ENCODE measurements at places on chromosomes 2 and 18.

DNA sequence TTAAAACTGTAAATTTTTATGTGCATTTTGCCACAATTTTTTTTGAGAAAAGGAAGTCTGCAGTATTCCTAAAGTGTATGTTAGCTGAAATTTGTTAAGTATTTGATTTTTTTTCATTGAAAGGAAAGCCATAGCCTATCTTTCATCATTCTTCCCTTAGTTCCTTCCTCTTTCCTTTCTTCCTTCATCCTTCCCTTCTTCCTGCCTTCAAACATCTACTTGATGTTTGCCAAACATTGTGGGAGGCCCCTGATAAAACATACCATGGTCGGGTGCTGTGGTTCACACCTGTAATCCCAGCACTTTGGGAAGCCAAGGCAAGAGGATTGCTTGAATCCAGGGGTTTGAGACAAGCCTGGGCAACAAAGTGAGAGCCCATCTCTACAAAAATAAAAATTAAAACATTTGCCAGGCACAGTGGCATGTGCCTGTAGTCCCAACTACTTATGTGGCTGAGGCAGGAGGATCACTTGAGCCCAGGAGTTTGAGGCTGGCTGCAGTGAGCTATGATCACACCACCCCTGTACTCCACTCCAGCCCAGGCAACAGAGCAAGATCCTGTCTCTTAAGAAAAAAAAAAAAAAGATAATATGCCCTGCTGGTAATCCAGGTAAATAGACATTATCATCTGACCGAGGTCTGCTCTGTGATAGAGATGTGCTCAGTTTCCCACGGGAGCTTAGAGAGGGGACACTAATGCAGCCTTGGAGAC, 278.4 kb upstream of the STON1 start:
- peaks cover 6% of the 10 kb centered on the region for H3K4me1 ChIP-seq
- H3K36me3 ChIP-seq = no peaks in the 10 kb centered on the region
- H3K4me3 ChIP-seq = no peak overlapping the region
- no peak for DNase-seq
- H3K27me3 ChIP-seq = no peaks in the 10 kb centered on the region

GRCh38 chr18:55552526-55553189, 35.3 kb downstream of the TCF4 start:
- H3K4me3 ChIP-seq = no peak overlapping the region
- H3K4me1 ChIP-seq = no peaks in the 10 kb centered on the region
- DNase-seq = no peak
- no peak overlapping the region for H3K27ac ChIP-seq
- H3K36me3 ChIP-seq = no peaks in the 10 kb centered on the region

DNA sequence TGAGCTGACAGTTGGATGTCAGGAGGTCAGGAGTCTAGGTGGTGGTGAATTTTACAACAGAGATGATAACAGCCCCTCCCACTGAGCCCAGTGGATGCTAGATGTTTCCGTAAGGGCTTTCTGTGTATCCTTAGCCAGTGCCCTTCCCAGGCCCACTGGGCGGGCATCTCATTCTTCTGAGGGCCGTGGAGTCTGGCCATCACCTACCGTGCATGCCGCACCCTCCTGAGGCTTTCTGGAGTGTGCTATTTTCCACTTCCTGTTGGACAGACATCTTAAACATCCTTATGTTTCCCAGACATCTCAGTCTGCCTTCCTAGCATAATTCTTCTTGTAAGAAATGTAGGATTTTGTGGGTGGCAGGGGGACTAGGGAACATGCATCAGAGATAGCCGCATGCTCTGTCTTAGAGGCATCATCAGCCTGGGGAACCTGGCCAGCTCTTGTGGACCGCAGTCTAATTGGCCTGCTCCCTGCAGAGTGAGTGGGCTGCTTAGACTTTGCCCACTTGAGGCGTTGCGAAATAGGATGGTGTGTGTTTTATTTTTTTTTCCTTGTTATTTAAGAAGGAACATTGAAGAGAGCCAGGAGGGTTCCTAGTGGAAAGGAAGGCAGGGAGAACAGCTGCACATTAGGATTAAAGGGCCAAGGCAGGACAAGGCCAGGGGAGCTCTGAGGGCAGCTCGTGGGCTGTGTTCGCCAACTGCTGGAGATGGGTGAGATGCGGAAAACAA, 135.8 kb downstream of the SH3RF3 start:
- no peak for DNase-seq
- H3K4me3 ChIP-seq = no peak overlapping the region
- H3K36me3 ChIP-seq = no peaks in the 10 kb centered on the region
- no peaks in the 10 kb centered on the region for H3K27me3 ChIP-seq
- no peak overlapping the region for H3K27ac ChIP-seq

DNA sequence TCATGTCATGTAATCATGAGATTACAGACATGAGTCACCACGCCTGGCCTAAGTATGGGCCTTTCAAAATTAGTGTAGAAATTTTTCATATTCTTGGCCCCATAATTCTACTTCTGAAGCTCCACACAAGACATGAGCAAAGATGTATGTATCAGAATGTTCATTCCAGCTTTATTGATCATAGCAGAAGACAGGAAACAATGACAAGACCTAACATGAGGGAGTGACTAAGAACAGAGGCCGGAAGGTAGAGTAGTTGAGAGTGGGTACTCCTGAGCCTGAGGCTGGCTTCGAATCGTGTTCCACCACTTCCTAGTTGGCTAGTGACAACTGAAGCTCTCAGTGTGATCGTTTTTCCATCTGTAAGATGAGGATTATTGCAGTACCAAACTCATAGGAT, 89.3 kb downstream of the ARMC9 start:
- H3K27ac ChIP-seq = no peak overlapping the region
- H3K4me3 ChIP-seq = no peak overlapping the region
- H3K4me1 ChIP-seq = no peaks in the 10 kb centered on the region
- no peaks in the 10 kb centered on the region for H3K36me3 ChIP-seq
- DNase-seq = no peak

DNA sequence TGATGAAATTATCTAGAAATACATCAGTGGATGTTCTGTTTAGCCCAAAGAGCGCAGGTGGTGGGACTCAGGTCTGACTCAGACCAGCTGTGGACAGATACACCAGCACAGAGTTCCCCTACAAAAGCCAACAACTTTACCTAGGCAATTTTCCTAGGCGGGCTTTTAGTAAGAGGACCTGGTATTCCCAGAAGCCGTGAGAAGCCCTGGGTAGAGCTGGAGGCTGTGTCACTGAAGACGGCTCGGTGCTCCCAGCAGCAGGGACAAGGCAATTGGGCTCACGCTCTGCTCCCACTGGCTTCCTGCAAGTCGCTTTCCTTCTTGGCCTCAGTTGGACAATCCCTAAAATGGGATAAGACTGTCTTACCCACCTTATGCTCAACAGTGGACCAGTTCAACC, 41.1 kb downstream of the TPO start:
- H3K36me3 ChIP-seq = no peaks in the 10 kb centered on the region
- H3K27ac ChIP-seq = no peak overlapping the region
- DNase-seq = no peak
- H3K27me3 ChIP-seq = no peaks in the 10 kb centered on the region
- no peaks in the 10 kb centered on the region for H3K4me1 ChIP-seq

DNA sequence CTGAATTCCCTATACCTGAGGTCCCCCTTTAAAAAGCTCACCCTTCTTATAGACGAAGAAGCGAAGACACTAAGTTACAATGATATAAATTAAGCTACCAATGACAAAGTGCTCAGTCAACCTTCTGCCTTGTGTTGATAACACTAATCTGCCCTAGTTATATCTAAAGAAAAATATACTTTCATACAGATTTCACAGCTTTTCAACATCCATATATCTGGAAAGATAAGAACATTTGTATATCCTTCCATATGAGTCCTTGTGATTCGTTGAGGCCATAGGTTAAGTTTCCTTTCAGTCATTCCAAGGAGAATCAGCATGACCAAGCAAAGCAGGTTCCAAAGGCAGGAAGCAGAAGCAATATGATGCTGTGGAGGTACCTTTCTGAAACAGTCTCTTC, 46.8 kb downstream of the XRCC5 start:
- H3K36me3 ChIP-seq = peaks cover 8% of the 10 kb centered on the region
- H3K4me3 ChIP-seq = no peak overlapping the region
- no peaks in the 10 kb centered on the region for H3K4me1 ChIP-seq
- no peaks in the 10 kb centered on the region for H3K27me3 ChIP-seq
- H3K27ac ChIP-seq = no peak overlapping the region

- H3K27me3 ChIP-seq = no peaks in the 10 kb centered on the region
- no peak overlapping the region for H3K4me3 ChIP-seq
- no peak overlapping the region for H3K27ac ChIP-seq
Measured at GRCh38 chr2:240235149-240235803, 94.8 kb upstream of the OTOS start.

GRCh38 chr2:23926290-23926749, 603 bp downstream of the ATAD2B start:
- H3K36me3 ChIP-seq = no peaks in the 10 kb centered on the region
- peaks cover 36% of the 10 kb centered on the region for H3K4me1 ChIP-seq
- H3K27ac ChIP-seq = peak overlapping the region; percentile 98
- peak overlapping the region; percentile 80 for H3K4me3 ChIP-seq
- DNase-seq = peak; percentile 43

DNA sequence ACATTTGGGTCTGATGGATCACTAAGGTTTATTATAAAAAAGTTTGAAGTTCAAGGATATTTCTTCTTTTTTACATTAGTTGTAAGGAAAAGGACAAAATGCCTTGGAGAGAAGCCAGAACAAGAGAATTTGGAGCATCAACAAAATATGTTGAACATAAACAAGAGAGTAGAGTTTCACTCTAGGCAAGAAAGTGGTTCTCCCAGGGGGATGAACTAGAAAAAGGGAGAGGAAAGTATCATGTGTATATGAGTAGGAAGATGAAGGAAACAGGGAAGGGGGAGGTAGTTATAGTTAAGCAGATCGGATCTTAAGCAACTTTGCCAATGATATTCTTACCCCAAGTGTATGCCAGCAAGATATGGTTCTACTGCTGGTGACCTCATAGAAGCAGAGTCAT, 63.8 kb upstream of the GALNT3 start:
- H3K27ac ChIP-seq = no peak overlapping the region
- no peaks in the 10 kb centered on the region for H3K36me3 ChIP-seq
- H3K4me3 ChIP-seq = no peak overlapping the region
- no peaks in the 10 kb centered on the region for H3K27me3 ChIP-seq

DNA sequence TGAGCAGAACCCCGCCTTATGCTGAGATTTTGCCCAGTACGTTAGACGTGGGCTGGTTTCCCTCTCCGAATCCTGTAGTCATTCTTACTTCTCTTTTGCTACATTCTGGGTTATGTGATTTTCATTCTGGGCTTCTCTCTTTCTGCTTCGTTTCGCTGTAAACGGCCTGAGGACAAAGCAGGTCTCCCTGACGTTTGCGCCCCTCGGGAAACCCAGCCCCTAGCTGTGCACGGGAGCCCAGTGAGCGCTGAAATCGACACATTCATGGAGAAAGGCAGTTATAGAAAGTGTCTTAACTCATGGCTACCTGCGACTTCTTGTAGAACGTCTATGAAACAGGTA, 22.7 kb upstream of the MC5R start:
- peaks cover 9% of the 10 kb centered on the region for H3K4me1 ChIP-seq
- no peak for DNase-seq
- H3K27me3 ChIP-seq = no peaks in the 10 kb centered on the region
- H3K4me3 ChIP-seq = no peak overlapping the region

DNA sequence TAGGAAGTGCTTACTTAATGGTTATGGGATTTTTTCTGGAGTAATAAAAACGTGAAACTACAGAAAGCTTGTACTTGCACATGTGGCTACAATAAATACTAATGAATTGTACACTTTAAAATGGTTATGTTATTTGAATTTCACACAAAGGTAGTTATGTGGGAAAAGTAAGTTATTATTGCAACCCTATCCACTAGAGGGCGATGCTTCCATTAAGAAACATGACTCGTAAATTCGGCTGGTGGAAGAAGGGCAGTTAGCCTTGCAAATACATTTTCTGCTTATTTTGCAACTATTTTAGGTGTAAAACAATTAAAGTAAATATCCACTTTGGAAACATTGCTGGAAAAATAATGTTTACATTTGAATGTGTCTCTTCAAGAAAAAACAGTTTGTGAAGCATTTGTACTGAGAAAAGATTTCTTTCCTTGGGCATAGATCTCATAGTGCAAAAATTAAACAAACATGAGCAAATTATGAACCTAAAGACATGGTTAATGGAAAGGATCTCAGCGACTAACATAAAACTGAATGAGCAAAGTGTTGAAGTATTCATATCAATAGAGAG, 68.1 kb upstream of the CSRNP3 start:
- DNase-seq = no peak
- H3K36me3 ChIP-seq = no peaks in the 10 kb centered on the region
- H3K27me3 ChIP-seq = no peaks in the 10 kb centered on the region
- H3K27ac ChIP-seq = no peak overlapping the region
- H3K4me3 ChIP-seq = no peak overlapping the region

Measured in body of pancreas (tissue), 4 donors.